NCI-H1092 treated with DMSO at 0.1 percent for 48 hours (cell line): ENCODE measurements at places on chromosomes 11 and 22.

DNA sequence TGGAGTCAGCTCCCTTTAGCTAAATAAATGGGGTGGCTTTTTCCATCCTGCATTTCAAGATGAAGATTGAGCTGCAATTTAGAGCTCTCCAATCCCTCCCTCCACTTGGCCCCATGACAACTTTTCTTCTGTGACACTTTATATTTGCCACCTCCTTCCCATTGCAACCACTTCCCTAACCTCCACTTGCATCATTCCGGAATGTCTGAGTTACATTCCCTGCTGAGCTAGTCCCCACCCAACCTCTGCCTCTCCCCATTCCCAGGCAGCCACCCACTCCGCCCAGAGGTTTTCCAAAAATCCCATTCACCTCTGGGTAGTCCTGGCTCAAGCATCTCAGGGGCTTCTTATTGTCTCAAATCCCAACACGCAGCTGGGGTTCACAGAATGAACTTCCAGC lies 24.7 kb downstream of the PC start:
- no peak for DNase-seq

DNA sequence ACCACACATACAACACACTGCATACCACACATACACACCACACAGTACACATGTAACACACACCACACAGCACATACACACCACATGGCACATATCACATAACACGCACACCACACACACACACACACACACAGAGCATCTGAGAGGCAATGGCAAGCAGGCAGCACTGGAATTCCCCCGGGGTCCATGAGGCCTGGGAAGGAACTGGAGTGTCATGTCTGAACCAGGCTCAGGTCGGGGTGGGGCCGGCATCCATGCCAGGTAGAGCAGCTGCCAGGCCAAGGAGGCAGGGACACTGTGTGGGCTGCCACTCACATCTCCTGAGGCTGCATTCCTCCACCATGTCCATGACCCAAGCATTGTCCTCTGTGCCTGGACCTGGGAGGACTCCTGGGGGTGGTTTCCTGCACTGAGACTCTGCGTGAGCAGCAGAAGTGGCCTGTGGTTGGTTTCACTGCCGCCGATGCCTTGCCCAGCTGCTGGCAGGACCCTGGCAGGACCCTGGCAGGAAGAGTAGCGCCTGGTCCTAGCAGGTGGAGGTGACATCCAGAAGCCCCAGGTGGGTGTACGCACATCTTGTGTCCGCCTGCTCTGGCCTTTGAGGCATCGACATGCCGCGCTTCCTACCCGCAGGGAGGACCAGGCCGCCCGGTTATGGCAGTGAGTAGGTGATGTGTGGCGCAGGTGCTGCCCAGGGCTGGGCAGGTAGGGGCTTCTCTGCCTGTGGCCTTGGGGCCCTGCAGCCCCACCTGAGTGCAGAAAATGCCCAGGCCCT lies 1280.4 kb downstream of the TBC1D22A start:
- DNase-seq, result no peak

DNA sequence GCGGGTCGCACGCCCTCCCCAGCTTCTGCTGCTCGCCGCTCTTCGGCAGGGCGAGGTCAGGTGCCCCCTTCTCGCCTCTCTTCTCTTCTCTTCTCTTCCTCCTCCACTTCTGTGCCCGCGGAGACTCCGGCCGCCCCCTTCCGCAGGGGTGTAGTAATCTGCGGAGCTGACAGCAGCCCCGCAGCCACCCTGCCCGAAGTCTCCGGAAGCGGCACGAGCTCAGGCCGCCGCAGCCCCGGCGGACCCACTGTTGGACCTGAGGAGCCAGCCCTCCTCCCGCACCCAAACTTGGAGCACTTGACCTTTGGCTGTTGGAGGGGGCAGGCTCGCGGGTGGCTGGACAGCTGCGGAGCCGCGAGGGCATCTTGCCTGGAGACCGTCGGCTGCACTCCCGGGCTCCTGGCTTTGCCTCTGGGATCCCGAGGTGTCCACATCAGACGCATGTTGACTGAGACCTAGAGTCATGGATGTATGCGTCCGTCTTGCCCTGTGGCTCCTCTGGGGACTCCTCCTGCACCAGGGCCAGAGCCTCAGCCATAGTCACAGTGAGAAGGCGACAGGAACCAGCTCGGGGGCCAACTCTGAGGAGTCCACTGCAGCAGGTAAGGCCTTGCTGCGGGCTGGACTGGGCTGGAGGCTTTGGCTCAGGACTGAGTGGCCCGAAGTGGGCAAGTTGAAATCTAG lies 486 bp downstream of the STIM1 start:
- DNase-seq, result peak; percentile 21

DNA sequence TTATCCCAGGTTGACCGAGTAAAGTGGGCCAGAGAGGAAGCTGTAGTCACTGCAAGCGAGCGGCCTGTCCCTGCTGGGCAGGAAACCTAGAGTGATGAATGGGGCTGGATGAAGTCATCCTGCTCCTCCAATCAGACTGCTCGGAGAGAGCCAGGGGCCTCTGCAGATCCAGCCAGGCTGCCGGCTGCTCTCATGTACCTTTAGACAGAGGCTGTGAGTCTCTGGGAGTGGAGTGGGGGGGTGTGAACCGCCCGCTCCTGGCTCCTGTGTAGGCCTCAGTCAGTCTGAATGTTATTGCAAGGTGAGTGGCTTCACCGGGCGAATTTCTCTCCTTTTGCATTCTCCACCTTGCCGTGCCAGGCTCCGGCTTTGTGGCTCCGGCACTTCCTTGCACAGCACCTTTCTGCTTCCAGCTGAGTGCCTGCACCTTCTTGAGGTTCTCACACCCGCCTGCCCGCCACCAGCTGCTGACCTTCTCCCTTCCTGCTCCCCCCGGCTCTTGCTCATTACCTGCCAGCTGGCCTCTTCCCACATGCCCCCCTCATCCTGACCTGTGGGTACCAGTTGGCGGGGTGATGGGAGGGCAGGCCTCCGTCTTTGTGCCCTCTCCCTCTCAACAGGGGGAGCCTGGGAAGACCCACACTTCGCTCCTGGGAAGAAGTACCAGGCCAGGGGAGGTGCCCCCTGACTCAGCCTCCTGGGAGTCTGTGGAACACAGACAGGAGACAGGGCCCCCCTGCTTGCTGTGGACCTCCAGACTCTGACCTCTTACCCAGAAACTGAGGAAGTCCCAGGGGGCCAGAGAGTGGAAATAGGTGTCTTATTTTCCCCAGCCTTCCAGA lies 79.9 kb downstream of the GRAMD1B start:
- no peak for DNase-seq

- DNase-seq, result no peak
Measured at GRCh38 chr22:20523086-20523983, 15.9 kb downstream of the MED15 start.

DNA sequence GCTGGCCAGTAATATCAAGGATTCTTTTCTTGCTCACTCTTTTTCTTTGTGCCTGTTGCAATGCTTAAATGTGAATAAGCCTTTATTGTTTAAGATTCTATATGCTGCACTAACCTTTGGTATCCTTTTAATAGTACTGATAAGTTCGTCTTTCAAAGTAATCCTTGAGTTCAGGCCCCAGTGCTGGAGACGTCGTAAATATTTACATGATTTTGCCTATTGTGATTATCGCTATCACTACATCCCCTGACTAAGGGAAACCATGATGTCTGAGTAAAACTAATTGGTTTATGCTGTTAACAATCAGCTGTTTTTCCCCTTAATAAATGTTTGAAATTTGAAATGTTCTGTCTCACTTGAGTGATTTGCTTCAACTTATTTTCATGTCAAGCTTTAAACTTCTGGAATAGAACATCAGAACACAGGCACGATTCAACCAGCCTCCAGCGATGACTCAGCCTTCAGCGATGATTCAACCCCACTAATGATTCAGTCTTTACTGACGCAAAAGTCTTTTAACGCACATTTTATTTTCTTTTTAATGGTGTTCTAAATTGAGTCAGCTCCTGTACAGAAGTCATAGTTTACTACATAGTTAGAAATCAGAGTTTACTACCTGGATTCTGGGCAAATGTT lies 3.9 kb downstream of the HTATIP2 start:
- DNase-seq, result no peak

DNA sequence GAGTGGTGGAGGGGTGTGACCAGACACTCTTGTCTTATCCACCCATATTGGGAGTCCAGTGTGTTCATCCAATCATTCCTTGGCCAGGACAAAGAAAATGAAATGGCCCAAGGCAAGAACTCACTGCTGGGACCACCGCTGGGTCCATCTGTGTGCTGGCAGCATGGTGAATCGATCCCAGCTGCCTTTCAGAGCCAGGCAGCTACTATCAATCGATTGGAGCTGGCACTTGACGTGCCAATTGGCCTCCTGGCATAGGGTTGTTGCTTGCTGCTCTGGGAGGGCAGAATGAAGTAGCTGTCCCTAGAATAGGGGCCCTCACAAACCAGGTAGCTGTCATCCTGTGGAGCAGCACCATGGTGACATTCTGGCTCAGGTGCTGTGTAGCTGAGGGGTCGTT lies 1.4 kb upstream of the ARVCF start:
- DNase-seq, result no peak

GRCh38 chr11:74072286-74072685 lies 63.4 kb upstream of the UCP3 start:
- DNase-seq, result peak; percentile 93

GRCh38 chr22:33894515-33894914 lies 25.8 kb downstream of the LARGE1 start:
- DNase-seq, result no peak

GRCh38 chr11:94780432-94780831 lies 12.3 kb downstream of the AMOTL1 start:
- DNase-seq, result no peak

- no peak for DNase-seq
Measured at GRCh38 chr11:128735935-128736605, 42.2 kb downstream of the FLI1 start.

DNA sequence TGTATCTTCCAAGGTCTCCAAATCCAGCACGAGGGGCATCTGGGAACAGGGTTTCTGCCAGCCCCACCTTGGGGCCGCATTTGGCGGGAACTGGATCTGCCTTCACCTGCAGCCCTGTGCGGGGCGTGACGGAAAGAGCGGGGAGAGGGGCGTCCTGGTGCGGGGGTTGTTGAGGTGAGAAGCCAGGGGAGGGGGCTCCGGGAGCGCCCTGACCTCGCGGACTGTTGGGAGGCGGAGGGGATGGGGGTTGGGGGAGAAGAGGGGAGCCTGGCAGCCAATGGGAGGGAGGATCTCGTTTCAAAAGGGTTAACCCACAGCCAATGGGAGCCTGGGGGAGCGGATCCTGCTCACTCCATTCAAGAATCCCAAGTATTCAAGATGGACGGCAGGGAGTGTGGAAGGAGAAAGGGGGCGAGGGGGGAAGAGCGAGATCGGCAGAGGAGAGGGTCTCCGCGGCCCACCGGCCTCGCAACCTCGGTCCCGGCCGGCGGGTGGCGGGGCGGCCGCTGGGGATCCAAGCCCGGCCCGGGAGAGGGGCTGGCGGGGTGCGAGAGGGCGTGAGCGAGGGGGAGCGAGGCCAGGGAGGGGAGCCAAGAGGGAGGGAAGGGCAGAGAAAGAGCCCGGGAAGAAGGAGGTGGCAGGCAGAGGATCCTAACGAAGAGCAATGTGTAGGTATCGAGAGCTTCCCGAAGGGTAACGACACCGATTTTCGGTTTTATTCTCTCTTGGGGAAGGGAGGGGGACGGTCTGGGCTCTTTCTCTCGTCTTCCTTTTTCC lies 11.5 kb downstream of the YPEL4 start:
- peak; percentile 50 for DNase-seq

- no peak for DNase-seq
Measured at GRCh38 chr11:15616130-15617105, 501.7 kb downstream of the INSC start.

DNA sequence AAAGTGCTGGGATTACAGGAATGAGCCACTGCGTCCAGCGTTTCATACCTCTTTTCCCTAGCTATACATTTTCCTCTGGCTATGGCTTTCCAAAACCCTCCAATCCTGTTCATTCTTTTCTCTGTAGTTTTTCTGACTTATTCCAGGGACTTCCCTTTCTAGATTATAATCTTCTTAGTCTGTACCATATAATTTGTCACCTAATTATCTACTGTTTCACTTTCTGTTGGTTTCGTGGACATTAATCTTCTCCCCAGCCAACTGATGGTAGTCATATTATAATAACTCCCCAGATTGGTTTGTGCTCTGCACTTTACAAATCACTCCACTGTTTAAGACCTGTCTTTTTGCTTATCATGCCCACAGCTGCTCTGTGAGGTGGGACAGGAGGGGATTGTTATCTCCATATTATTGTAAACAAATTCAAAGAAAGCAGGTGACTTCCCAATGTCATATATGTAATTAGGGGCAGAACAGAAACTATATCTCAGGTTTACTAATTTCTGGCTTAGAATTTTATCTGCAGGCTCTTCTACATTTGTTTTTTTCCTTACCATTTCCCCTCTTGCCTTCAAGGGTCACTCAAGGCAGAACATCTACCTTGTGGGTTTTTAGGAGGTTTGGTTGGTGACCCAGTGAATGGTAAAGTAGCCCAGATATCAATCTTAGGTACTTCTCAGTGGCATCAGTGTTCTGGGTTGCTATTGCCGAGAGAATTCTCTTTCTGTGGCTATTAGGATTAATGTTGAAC lies 23.9 kb downstream of the STIM1 start:
- no peak for DNase-seq

DNA sequence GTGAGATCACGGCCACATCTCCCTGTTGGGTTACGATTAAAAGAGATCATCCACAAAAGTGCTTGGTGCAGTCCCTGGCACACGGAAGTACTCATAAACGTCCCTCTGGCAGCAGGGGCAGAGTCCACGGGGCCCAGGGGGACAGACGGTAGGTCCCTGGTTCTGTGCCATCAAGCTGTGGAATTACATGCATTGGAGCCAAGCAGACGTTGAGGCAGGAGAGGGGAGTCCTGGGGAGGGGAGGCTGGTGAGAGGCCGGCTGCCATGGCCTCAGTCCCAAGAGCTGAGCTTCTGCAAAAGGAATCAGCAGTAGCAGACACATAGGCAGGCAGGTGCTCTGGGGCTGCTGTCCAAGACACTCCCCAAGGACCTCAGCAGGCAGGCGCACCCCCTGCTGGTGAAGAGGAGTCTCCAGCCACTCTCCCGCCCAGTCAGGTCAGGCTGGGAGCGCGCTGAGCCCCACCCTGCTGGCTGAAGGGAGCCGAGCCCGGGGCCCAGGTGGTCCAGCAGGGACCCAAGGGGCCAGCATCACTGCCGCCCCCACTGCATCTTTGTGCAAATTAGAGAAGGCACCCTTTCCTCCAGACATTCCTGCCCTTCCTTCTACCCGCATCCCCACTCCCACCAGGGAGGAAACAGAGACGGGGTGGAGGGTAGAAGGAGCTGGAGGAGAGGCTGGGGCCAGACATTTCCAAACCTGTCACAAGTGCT lies 7.6 kb upstream of the KCTD17 start:
- peak; percentile 80 for DNase-seq

DNA sequence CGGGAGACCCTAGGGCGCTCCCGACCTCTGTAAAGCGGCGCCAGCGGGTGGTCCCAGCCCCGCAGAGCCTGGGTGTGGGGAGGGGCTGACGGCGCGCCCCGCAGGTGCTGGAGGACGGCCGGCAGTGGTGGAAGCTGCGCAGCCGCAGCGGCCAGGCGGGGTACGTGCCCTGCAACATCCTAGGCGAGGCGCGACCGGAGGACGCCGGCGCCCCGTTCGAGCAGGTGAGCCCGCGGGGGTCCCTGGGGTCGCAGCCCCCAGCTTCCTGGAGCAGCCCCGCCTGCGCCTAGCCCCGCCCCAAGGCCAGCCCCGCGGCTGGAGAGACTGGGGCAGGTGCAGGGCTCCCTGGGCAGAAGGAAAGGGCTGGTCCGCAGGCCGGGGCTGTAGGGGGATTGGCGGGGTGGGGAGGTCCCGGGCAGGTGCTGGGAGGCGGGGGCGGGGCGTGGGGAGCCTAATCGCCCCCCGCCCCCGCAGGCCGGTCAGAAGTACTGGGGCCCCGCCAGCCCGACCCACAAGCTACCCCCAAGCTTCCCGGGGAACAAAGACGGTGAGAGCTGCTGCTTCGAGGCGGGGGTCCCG lies 19.7 kb downstream of the EPS8L2 start:
- no peak for DNase-seq
